ENCODE measurements at places on chromosomes 16 and 17. TPM values are rescaled to one million over a fixed set of nuclear protein-coding genes. Genes with fewer than 3 reads are reported as not detected.

- no peak for DNase-seq
These were observed 761 bp upstream of the MATCAP1 start for GRCh38 chr16:67184453-67184994.

DNA sequence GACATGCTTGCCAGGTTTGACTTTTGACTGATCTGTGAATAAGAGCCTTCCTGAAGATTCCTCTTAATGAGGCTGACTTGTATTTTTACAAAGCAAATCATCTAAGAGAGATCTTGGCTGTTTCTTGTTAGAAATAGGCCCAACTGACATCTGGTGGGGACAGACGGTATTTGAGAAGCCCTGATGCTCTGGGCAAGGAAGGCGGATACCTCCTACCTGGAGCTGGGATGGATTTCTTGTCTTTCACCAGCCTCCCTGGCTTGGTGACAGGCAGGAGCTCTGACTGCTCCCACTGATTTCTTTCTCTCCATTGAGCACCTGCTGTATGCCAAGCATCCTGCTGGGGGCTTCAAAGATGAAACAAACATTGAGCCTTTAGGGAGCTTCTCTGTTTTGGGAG, 40.4 kb downstream of the AKAP1 start:
- no peak for DNase-seq

FAM83G gene
- total RNA-seq, result 9.6 TPM

DNA sequence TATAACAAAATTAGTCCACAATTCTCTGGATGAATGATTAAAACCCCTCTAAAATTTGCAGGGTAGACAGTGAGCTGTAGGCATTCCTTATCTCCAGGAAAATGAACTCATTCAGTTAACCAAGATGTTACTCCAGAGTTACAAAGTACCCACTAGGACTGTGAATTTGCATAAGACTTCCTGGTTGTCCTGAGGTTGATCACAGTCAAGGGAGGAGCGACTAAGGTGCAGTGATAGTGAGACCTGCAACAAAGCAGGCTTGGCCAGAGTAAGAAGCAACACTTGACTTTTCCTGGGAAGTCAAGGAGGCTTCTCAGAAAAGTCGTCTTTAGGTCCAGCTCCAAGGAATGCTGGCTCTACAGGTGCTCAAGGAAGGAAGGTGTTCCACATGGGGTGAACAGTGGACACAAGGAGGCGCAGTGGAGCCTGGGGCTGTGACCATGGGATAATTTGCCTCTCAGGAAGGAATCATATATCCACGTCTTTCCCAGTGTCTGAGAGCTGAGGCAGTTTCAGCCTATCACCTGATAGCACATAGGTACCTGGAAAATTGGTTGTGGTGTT, 821.1 kb upstream of the EEF2KMT start:
- no peak for DNase-seq

DNA sequence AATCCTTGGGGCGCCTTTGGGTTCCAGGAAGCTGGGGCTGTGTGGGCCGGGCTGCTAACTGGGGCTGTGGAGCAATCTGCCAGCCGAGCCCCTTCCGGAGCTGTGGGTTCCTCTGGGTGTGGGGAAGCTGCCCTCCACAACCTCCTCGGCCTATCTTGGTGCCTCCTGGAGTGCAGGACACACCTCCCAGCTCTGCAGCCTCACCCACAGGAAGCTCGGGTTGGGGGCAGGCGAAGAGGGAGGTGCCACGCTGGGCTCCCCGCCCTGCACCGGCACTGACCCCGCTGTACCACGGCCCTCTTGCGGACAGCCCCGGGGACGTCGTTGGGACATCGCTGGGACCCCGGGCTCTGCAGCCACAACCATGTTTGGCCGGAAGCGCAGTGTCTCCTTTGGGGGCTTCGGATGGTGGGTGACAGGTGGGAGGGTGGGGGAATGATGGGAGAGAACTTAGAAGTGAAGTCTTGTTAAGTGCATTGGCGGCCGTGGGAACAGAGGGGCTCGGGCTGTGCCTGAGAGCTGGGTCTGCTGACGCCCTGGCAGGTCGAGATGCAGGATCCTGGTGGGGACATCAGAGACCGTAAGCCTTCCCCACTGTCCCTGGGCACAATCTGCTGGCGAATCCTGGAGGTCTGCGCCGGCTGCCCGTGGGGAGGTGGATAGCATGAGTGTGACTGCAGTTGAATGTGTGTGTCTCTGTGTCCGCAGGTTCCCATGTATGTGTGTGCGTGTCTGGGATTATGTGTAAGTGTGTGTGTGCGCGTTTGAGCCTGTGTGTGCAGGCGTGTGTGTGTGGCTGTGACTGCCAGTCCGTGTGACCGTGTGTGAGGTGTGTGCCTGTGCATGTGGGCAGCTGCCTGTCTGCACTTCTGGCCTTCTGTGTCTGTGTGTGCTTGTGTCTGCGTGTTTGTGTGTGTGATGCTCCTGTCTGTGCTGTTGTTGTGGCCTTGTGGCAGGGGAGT, at the start of gene RAP1GAP2:
TSS of gene RAP1GAP2 (plus strand) at position 275 of the 962 bp plus-strand sequence. CDS start at position 365, 90 bp downstream.
- no peak for DNase-seq

- no peak for DNase-seq
These were observed 222.8 kb upstream of the SDK2 start for GRCh38 chr17:73867056-73867455.

Measured in A673 (cell line).